A549 treated with CpdA at 1 μM for 4 hours (cell line): ENCODE measurements at places on chromosomes 7 and 10. TPM values are rescaled to one million over a fixed set of nuclear protein-coding genes. Genes with fewer than 3 reads are reported as not detected.

The OR13A1 gene
- total RNA-seq: not detected in 5 replicates

The SH2B2 gene
- 2.1 to 3.7 TPM (median 3.5 TPM) in 5 replicates for total RNA-seq

The ITPRID1 gene
- not detected in 5 replicates for total RNA-seq

The KIAA1549 gene
- total RNA-seq: 6.3 to 8.3 TPM (median 7.3 TPM) in 5 replicates

The FFAR4 gene
- total RNA-seq: 0.16 to 0.27 TPM (median 0.18 TPM) in 5 replicates

The TWIST1 gene
- 1.4 to 4.2 TPM (median 3.6 TPM) in 5 replicates for total RNA-seq
